Spinal cord (tissue), 10 donors: ENCODE measurements at places on chromosomes 4 and X. TPM values are rescaled to one million over a fixed set of nuclear protein-coding genes. Genes with fewer than 3 reads are reported as not detected.

The PRR32 gene
- 0.44 TPM for polyA plus RNA-seq

The SYNPO2 gene
- polyA plus RNA-seq = 6.1 TPM

The SPANXN2 gene
- polyA plus RNA-seq = not detected

The GAGE1 gene
- polyA plus RNA-seq = not detected

The FAM9B gene
- 0.18 TPM for polyA plus RNA-seq

The GAGE2A gene
- polyA plus RNA-seq = not detected

The TSPAN6 gene
- polyA plus RNA-seq = 65.8 TPM

The ARHGEF6 gene
- 53.3 TPM for polyA plus RNA-seq

The DAPP1 gene
- polyA plus RNA-seq = 0.53 TPM

The CT45A2 gene
- not detected for polyA plus RNA-seq

The TMEM35A gene
- polyA plus RNA-seq = 132 TPM

The PDCL2 gene
- polyA plus RNA-seq = not detected

The TSPAN7 gene
- 601 TPM for polyA plus RNA-seq

The METTL14 gene
- 39.2 TPM for polyA plus RNA-seq

The TBC1D9 gene
- polyA plus RNA-seq = 48.3 TPM

The INPP4B gene
- polyA plus RNA-seq = 8.4 TPM

The SPANXN5 gene
- polyA plus RNA-seq = not detected

The BANK1 gene
- 0.95 TPM for polyA plus RNA-seq

The SULT1E1 gene
- polyA plus RNA-seq = 33.4 TPM

The DGAT2L6 gene
- polyA plus RNA-seq = not detected

The PSAPL1 gene
- not detected for polyA plus RNA-seq

The KIAA0232 gene
- 39.0 TPM for polyA plus RNA-seq

The SYP gene
- 344 TPM for polyA plus RNA-seq

The IL21 gene
- not detected for polyA plus RNA-seq

The MAGEC2 gene
- polyA plus RNA-seq = not detected

The ZNF157 gene
- 3.1 TPM for polyA plus RNA-seq
